Skin of body (tissue), 3 donors: ENCODE measurements at places on chromosomes 16 and 17.
A peak's percentile ranks its signal among the peaks of the same experiment; 100 is the strongest.

GRCh38 chr16:71421911-71422310, 19.9 kb downstream of the TLE7 start:
- DNase-seq = no peak

- no peak for DNase-seq
These were observed 16.7 kb upstream of the MYH10 start for GRCh38 chr17:8647202-8647601.

GRCh38 chr16:79390481-79391051, 210.0 kb downstream of the MAF start:
- DNase-seq = no peak

DNA sequence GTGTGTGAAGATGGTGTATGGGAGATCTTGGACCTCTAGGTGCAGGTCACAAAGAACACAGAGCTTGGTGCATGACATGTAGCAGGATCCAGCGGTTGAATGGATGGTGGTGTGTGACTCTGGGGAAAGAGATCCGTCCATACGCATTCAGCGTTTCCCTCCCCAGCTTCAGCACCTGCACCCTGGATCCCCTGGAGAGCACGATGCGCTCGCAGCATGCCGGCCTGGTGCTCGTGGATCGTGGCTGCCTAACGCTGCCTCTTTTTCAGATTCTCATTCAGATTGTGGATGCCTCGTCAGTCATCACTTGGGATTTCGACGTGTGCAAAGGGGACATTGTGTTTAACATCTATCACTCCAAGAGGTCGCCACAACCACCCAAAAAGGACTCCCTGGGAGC, 70.9 kb downstream of the SEC14L1 start:
- no peak for DNase-seq

GRCh38 chr17:52756746-52757145, 598.2 kb upstream of the CA10 start:
- no peak for DNase-seq

DNA sequence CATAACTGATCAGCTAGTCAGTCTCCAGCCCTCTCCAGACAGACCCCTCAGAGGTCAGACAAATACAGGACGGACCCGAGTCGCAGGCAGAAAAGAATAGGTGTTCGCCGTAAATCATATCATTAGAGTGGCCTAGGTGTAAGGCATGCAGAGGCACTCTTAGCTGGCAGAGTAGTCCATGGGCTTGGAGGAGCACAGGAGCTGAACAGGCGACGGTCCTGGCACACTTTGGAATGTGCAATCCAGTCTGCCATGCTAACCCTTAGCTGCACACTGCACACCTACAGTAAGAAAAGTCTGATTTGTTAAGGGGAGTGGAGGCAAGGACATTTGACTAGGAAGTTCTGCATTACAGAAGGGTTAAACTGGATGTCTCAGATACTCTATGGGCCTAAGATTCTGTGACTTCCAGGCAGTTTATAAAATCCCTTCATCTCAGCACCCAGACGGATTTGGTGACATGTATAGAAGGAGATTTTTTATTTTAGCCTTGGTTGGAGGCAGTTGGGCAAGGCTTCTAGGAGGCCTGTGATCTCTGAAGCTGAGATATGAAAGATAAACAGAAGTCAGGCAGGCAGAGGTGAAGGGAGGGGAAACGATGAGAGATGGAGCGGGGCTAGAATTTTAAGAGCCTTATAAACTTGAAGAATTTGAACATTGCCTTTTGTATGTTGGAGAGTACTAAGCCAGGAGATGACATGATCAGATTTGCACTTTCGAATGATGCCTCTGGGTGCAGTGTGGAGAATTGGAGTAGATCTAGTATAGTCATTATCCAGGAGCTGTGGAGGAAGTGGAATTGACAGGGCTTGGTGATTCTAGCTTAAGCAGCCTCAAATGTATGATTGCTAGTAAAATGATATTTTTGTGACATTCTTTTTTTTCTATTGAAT, 34.6 kb upstream of the SLC5A11 start:
- DNase-seq = no peak

GRCh38 chr17:67082107-67082506, 37.8 kb downstream of the CACNG1 start:
- no peak for DNase-seq

DNA sequence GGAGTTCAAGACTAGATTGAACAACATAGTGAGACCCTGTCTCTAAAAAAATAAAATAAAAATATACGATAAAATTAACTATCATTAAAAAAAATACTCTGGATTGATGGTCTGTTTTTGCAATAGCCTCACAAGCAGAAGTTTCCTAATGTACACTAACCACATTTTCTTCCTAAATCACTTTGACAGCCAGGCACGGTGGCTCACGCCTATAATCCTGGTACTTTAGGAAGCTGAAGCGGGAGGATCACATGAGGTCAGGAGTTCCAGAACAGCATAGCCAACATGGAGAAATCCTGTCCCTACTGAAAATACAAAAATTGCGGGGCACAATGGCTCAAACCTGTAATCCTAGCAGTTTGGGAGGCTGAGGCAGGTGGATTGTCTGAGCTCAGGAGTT, 64.7 kb downstream of the HELZ start:
- DNase-seq = no peak

- no peak for DNase-seq
These were observed 63.2 kb downstream of the N4BP1 start for GRCh38 chr16:48546774-48547173.

GRCh38 chr17:33888455-33888854, 366.6 kb upstream of the CCL2 start:
- no peak for DNase-seq

DNA sequence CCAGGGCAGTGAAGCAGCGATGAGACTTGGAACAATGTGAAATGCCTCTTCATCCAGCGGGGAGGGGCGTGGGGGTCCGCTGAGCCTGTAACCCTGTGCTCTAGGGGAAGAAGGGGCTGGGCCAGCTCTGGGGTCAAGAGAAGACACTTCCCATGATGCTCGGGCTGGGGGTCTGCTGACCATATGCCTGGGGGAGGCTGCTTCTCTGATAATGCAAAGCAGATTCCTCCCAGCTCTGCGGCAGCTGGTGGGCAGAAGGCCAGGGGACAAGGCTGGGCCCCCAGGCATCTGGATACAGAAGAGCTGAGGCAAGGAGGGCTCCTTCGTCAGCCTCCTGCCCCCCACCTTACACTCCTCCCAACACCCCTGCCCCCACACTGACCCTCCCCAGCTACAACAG, 24.7 kb downstream of the NGFR start:
- peak; percentile 70 for DNase-seq

DNA sequence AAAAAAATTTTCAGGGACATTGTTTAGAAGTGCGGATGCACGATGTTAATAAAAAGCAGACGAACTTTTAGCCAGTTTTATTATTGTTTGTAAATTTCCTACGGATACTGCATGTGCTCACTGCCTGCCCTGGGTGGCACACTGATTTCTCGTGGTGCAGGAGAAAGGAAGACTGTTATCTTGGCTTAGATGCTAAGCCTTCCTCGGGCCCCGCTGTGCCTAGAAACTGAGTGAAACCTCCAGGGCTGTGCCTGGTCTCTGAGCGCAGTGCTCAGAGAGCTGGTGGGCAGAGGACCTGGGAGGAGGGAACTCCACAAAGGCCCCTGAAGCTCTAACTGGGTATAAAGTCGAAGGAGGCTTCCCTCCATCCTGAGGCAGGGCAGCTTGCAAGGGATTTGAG, 35.4 kb upstream of the TNRC6C start:
- DNase-seq = no peak

GRCh38 chr17:16888413-16889087, 83.4 kb downstream of the TNFRSF13B start:
- no peak for DNase-seq

- DNase-seq = peak; percentile 26
These were observed 21.4 kb downstream of the ALOX15B start for GRCh38 chr17:8060274-8060673.

GRCh38 chr16:85716680-85717038, 27.9 kb upstream of the GINS2 start:
- no peak for DNase-seq

DNA sequence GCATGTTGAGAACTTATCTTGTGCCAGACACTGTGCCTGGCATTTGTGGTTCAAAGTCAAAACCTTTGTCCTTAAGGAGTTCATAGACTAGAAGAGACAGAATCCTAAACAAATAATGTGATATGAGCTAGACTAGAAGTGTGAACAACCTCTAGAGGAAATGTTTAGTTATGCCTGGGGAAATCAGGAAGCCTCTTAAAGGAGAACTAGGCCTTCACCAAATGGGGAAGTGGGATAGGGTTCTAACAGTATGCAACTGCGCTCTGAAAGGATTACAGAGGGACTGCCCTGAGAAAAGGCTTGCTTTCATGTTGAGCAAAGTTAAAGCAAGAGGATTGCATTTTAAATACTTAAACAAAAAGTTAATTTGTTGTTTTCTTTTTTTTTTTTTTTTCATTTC, 4.9 kb downstream of the RUNDC1 start:
- no peak for DNase-seq

DNA sequence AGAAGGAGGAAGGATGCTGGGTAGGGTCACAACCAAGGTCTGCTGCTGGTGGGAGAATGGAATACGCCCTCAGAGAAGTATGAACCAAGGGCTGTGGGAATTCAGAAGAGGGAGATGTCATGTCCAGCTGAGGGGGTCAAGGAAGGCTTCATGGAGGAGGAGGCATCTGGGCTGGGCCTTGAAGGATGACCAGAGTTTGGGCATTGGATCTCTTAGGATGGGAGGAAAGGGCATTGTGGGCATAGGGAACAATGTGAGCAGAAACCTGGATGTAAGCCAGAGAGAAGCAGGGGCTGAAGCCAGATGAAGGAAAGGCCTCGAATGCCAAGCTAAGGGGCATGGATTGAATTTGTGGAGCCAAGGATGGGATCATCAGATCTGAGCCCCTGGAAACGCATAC, 49.2 kb upstream of the MAP3K14 start:
- DNase-seq = no peak

DNA sequence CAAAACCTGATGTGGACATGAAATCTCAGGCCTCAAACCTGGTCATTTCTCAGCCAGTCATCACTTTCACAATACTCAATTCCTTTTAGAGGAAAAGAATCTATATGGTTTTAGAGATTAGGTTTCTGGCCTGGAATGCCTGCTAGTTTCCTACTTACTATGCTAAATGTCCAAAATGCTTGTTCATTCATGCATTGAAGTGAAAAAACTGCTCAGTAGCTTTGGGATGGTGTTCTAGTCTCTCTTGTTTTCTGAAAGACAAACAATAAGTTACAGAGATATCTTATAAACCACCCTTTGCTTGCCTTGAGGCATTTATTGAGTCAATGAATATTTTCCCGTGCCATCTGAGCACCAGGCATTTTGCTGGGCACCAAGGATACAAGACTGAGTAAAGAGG, 1146.5 kb upstream of the GOT2 start:
- DNase-seq = no peak

DNA sequence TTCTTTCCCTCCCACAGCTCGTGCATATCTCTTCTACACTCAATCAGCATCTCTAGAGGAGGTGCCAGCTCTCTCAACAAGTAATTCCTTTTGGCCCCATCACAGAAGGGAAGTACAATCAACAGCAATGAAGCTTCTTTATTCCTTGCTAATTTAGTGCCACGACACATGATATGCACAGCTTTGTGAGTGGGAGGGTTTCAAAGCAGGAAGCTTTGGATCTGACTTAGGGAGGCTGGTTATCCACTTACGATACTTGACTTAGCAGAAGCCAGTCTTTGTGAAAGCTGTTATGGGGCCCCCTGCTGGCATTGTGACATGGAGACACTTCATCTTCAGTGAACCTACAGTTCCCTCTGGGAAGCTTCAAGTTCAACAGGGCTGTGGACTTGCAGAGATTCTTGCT, 81.0 kb downstream of the TMEM100 start:
- DNase-seq = peak; percentile 36

DNA sequence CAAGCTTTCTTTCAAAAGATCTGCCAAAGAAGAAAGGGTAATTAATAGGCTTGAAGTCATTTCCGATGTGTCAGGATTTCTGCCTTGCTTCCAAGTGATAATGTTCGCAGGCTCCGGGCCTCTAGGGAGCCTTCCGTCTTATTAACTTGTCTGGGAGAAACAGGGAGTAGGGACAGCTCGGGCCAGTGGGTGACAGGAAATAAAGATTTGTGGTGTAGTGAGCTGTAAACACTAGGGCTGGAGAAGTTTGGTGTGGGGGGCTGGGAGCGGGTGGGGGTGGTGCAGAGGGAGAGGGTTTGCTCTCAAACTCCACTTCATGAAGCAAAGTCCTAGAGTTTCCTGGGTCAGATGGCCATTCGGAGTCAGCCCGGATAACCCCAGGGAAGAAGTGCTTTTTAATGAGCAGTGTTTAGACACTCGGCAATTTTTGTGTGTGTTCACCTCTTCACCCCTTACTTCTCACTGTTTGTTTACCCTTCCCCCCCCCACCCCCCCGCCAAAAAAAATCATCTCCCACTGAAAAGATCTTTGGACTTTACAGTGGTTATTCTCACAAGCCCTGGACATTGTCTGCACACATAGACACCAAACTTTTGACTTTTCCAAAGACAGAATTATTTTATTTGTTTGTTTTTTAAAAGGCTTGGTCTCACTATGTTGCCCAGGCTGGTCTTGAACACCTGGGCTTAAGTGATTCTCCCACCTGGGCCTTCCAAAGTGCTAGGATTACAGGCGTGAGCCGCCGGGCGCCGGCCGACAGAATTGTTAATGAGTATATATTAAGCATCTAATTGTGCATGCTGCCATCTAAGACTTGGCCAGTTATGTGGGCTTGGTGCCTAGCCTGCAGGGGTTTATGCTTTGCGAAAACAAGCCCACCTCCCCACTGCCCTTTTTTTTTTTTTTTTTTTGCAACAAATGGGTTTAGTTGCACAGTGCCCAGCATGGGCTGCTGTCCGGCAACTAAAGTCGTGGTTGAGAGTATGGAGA, 196.4 kb downstream of the CCDC182 start:
- no peak for DNase-seq

DNA sequence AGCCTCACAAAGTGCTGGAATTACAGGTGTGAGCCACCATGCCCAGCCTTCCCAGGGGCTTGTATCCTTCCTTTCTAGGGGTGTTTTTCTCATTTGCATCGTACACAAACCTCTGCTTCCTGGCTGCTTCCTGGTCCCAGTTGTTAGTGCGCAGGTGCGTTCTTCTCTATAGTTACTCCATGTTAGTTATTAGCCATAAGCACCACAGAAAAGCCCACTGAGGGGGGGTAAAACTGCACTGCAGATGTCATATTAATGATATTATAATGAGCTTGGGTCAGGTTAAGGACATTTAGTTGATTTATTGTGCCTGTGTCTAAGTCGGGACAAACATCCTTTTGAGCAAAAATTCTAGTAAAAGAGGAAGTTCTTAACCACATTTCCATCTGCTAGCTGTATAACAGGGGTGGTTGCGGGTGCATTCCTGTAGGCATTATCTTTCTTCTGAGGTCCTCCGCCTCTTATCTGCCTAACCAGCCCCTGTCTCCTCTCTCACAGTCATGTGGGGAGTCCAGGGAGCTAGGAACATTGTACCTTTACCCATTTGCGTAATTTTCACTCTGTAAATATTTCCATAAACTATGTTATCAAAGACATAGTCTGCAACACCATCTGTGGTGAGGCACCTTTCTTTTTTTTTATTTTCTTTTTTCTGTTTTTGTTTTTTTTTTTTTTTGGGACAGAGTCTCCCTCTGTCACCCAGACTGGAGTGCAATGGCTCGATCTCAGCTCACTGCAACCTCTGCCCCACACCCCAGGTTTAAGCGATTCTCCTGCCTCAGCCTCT, 23.6 kb upstream of the ATF7IP2 start:
- DNase-seq = no peak
